NCI-H526 treated with DMSO at 0.1 percent for 48 hours (cell line): ENCODE measurements at places on chromosomes 4 and X.

DNA sequence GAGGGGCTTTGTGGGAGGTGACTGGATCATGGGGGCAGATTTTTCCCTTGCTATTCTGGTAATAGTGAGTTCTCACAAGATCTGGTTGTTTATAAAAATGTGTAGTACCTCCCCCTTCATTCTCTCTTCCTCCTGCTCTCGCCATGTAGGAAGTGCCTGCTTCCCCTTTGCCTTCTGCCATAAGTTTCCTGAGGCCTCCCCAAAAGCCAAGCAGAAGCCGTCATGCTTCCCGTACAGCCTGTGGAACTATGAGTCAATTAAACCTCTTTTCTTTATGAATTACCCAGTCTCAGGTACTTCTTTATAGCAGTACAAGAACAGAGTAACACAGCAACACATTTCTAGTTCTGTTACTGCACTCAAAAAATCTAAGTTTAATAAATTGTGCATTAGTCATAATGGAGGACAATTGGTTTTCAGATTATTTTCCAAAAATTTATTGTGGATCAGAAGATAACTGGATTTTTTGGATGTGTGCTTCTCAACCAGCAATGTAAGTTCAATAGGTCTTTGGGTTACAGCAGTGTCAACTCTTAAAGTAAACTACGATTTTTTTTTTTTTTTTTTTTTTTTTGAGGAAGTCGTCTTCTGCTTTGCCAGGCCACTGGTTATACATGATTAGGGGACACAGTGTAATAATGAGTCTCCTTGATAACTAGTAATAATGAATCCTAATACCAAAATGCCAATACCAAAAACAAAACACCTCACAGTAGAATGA, 69.9 kb downstream of the CHIC2 start:
- no peak for DNase-seq

DNA sequence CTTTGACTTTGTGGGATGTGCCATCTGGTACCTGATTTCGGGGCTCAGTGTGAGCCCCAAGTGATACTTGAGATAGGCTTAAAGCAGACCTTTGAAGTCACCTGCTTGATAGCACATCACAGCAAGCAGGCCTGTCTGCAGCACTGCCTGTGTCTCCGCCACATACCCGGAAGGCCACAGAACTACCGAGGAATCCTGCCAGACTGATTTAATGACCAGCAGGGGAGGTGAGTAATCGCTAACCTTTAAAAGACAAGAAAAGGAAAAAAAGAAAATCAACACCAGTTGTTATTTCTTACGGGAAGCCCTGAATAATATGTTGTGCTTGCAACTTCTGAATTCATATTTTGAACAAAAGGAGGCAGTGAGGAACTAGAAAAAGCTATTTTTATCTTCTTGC, 6.8 kb downstream of the PTCHD1 start:
- DNase-seq = no peak

GRCh38 chrX:65689377-65689776, 21.9 kb downstream of the MSN start:
- no peak for DNase-seq

GRCh38 chrX:103791228-103791627, 14.6 kb downstream of the PLP1 start:
- peak; percentile 29 for DNase-seq

DNA sequence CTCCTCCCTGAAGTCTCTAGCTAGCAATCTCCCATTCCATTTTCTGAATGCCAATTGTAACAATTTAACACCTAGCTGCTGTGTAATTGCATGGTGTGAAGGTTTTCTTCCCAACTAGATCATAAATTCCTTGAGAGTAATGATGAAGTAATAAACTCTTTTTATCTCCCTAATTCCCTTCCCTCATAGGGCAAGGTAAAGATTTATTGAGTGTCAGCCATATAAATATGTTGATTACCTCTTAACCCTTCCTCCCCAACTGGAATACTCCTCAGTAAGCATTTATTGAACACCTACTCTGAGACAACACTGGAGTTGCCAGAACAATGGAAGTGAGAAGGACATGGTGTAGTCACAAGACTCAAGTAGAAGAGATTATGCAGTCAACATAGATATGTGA, 112.7 kb downstream of the CLCN5 start:
- DNase-seq = no peak
